ENCODE measurements at places on chromosomes 3 and 15.

GRCh38 chr3:56052188-56052587 is 416.1 kb downstream of the ERC2 start:
- DNase-seq: no peak

DNA sequence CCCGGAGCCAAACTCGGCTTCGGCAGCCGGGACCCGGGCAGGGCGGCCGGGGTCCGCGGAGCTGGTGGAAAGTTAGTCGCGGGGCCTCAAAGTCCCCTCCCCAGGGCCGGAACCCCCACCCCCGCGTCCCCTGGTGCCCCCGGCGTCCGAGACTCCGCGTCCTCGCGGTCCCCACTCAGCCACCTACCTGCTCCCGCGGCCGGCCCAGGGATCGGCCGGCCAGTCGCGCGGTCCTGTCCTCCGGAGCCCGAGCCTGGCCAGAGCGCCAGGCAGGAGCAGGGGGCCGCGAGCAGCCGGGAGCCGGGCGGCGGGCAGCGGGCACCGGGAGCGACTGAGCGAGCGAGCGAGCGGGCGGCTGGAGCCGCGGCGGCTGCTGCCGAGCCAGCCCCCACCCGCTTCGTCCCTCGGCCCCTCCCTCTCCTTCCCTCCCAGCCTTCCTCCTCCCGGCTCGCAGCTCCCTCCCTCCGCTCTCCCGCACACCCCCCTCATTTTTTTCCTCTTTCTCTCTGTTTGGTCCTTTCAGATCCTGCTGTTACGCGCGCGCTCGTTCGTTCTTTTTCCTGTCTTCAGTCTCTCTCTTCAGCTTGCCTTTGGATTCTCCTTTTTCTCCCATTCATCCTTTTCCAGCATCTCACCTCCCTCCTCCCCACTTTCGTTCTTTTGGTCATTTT is at the start of gene MEGF11:
Gene MEGF11, minus strand, starts transcription at position 333 of the 671 bp plus-strand sequence. CDS start 125,347 bp downstream, outside the sequence.
- peak; percentile 28 for DNase-seq

DNA sequence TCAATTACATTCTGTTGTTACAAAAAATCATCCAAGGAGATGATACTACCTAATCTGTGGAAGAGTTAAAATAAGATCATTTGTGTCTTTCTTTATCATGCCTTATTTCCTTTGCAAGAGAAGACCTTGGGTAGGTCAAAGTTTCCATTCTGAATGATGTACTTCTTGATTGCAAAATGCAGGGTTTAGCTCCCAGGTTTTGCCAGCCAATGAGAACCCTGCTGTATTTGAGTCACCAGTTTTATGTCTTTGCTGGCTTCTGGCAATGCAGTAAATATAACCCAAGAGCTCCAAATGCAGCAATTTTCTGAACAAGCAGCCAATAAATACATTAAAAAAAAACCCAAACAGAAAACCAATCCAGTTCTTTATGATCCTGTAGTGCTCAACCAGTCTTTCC is 204.9 kb downstream of the CADPS start:
- no peak for DNase-seq

GRCh38 chr3:152211655-152212054 is 57.1 kb upstream of the MBNL1 start:
- no peak for DNase-seq
